ENCODE measurements at places on chromosomes 13 and 19.

GRCh38 chr13:73794755-73795154 is 339.4 kb downstream of the KLF12 start:
- no peak overlapping the region for H3K4me3 ChIP-seq
- no peaks in the 10 kb centered on the region for H3K36me3 ChIP-seq
- no peaks in the 10 kb centered on the region for H3K27me3 ChIP-seq

GRCh38 chr19:1082165-1082927 is 12.8 kb downstream of the POLR2E start:
- peaks cover 15% of the 10 kb centered on the region for H3K36me3 ChIP-seq
- peaks cover 5% of the 10 kb centered on the region for H3K27me3 ChIP-seq
- peak overlapping the region; percentile 69 for H3K27ac ChIP-seq
- H3K4me1 ChIP-seq: peaks cover 21% of the 10 kb centered on the region
- peak overlapping the region; percentile 50 for H3K4me3 ChIP-seq

- H3K4me3 ChIP-seq: no peak overlapping the region
- H3K27me3 ChIP-seq: no peaks in the 10 kb centered on the region
- H3K4me1 ChIP-seq: peaks cover 5% of the 10 kb centered on the region
- no peaks in the 10 kb centered on the region for H3K36me3 ChIP-seq
- no peak for DNase-seq
- no peak overlapping the region for H3K27ac ChIP-seq
Observed at GRCh38 chr19:13606156-13606555, 99.9 kb upstream of the CACNA1A start.

- H3K4me3 ChIP-seq: no peak overlapping the region
- DNase-seq: no peak
- peaks cover 6% of the 10 kb centered on the region for H3K27me3 ChIP-seq
- H3K27ac ChIP-seq: no peak overlapping the region
- no peaks in the 10 kb centered on the region for H3K36me3 ChIP-seq
- no peaks in the 10 kb centered on the region for H3K4me1 ChIP-seq
Observed at GRCh38 chr19:15812060-15812722, 3.3 kb downstream of the OR10H1 start.

DNA sequence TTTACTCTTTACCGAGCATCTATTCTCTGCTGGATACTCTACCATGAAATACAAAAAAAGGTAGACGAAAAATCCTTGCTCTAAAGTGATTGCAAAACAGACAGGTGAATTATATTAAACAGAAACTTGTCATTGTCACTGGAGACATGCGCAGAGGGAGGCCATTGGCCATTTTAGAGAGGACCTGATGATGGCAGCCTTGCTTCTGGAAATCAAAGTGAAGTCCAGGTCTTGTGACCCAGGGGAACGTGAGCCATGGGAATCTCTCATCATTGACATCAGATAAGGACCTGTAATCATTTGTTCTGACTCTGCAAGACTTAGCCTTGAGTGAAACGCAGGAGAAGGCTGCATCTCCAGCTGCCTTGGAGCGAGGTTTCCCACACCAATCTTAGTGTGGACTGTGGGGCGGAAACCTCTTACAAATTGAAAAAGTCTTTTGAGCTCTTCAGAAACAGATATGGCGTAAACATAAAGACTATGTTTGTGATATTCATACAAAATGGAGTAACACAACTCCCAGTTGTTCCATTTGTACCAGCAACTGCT is 16.8 kb upstream of the SLC46A3 start:
- DNase-seq: no peak
- peak overlapping the region; percentile 11 for H3K27ac ChIP-seq
- H3K4me1 ChIP-seq: no peaks in the 10 kb centered on the region

DNA sequence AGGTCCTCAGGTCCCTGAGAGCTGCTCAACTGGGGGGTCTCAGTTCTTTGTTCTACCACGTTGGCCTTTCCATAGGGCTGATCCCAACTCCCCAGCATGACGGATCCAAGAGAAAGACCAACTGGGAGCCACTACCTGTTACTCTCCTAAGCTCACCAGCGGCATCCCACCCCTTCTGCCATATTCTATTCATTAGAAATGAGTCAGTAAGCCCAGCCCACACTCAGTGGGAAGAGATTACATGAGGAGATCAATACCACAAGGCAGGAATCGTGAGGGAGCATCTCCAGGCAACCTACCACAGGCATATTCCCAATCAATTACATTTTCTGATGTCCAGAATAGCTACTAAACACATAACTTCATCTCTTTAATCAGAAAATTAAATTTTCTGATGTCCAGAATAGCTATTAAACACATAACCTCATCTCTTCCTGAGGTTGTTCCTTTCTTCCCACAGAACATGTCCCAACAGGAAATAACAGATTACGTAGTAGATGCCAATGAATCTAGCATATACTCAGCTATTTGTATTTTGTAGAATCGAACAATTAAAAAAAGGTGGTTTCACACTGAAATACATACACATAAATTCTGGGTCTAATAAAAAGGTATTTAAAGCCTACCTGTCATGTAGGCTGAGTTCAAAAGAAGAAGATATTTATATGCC is 708.1 kb upstream of the ARGLU1 start:
- H3K27me3 ChIP-seq: no peaks in the 10 kb centered on the region
- DNase-seq: no peak
- H3K4me1 ChIP-seq: no peaks in the 10 kb centered on the region

DNA sequence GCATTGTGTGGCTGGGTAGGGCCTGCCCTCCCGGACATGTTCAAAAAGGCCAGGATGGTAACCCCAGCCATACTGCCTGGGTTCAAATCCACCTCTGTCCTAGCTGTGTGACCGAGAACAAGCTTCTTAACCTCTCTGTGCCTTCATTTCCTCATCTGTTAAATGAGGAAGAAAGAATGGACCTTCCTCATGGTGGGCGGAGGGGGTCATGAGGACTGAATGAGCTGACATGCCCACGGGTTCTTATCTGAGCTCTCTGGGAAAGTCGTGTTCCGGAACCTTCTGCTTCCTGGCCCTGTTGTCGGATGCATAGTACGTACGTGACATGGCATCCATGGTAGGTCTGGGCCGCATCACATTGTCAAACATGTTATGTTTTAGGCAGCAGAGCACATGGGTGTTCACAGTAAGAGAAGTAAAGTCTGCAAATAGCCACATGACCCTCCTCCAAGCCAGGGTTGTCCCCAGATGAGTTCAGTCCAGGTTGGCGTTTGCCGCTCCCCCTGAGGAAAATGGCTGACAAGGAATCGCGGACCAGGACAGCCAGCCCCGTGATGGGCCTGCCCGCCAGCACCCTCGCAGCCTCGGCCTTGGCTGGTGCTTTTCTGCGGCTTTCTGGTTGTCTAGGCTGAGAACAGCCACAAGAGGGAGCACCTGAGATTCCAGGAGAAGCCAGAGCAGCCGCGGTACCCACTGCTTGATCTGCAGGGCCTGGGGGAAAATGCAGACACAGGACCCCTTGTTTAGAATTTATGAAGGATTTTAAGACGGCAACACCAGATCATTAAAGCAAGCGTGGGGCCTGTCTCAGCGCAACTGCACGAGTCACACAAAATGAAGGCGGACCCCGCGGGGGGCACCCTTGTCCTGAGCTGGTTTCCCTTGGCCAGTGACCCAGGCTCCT is 2.4 kb upstream of the NTN5 start:
- no peak overlapping the region for H3K27ac ChIP-seq
- no peaks in the 10 kb centered on the region for H3K27me3 ChIP-seq
- peak; percentile 85 for DNase-seq
- H3K4me3 ChIP-seq: no peak overlapping the region
- peaks cover 45% of the 10 kb centered on the region for H3K4me1 ChIP-seq

DNA sequence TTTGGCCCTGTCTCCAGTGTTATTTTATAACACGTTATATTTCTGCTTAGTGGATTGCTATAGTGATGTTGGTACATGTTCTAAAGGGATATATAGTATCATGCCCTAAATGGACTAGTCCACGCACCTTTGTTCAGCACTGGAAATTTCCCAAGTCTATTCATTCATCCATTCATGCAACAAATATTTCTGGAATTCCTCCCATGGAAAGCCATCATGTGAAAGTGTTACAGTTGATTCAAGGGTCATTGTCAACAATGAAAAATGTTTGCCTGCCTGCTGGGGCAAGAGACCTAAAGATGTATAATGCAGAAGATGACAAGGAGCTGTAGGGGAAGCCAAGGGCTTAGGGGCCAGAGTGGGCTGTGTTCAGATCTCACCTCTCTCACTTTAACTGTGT is 10.8 kb upstream of the HSPH1 start:
- H3K27me3 ChIP-seq: no peaks in the 10 kb centered on the region
- H3K4me1 ChIP-seq: no peaks in the 10 kb centered on the region

GRCh38 chr13:63501702-63502101 is 2086.1 kb upstream of the PCDH20 start:
- no peaks in the 10 kb centered on the region for H3K36me3 ChIP-seq
- H3K27ac ChIP-seq: no peak overlapping the region
- no peaks in the 10 kb centered on the region for H3K27me3 ChIP-seq
- no peak for DNase-seq

GRCh38 chr13:48573213-48574007 is 40.5 kb upstream of the RCBTB2 start:
- no peaks in the 10 kb centered on the region for H3K27me3 ChIP-seq
- no peaks in the 10 kb centered on the region for H3K36me3 ChIP-seq
- H3K27ac ChIP-seq: no peak overlapping the region
- DNase-seq: no peak
- H3K4me3 ChIP-seq: no peak overlapping the region
- no peaks in the 10 kb centered on the region for H3K4me1 ChIP-seq

DNA sequence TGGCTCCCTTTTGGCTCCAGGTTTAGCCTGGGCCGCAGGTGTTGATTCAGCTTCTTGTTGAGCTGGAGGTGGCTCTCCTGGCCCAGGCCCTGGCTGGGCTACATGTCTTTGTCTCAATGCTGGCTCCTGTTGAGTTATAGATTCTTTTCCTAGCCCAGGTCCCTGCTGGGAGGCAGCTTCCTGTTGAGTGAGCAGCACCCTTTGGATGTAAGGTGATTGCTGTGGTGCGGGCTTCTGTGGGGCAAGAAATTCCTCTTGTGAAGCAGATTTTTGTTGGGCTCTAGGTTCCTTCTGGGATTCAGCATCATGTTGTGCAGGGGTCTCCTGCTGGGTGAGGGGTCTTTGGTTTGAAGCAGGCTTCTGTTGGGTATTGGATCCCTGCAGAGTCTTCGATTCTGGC is 545 bp downstream of the LIPE start:
- no peak overlapping the region for H3K27ac ChIP-seq
- H3K4me3 ChIP-seq: no peak overlapping the region

GRCh38 chr13:100365680-100366079 is 222.9 kb downstream of the GGACT start:
- no peak overlapping the region for H3K27ac ChIP-seq
- no peak for DNase-seq
- no peaks in the 10 kb centered on the region for H3K36me3 ChIP-seq
- H3K4me3 ChIP-seq: no peak overlapping the region
- H3K4me1 ChIP-seq: no peaks in the 10 kb centered on the region

- H3K27ac ChIP-seq: peak overlapping the region; percentile 1
- H3K27me3 ChIP-seq: no peaks in the 10 kb centered on the region
- H3K4me1 ChIP-seq: no peaks in the 10 kb centered on the region
- no peak overlapping the region for H3K4me3 ChIP-seq
Observed at GRCh38 chr13:40961214-40961613, 57.9 kb downstream of the ELF1 start.

GRCh38 chr13:57734306-57734705 is 102.8 kb downstream of the PCDH17 start:
- H3K4me3 ChIP-seq: no peak overlapping the region
- no peaks in the 10 kb centered on the region for H3K4me1 ChIP-seq
- no peaks in the 10 kb centered on the region for H3K36me3 ChIP-seq

- DNase-seq: no peak
- no peaks in the 10 kb centered on the region for H3K27me3 ChIP-seq
- peaks cover 16% of the 10 kb centered on the region for H3K4me1 ChIP-seq
- no peak overlapping the region for H3K4me3 ChIP-seq
Observed at GRCh38 chr19:47258895-47259555, 2.7 kb downstream of the CCDC9 start.

DNA sequence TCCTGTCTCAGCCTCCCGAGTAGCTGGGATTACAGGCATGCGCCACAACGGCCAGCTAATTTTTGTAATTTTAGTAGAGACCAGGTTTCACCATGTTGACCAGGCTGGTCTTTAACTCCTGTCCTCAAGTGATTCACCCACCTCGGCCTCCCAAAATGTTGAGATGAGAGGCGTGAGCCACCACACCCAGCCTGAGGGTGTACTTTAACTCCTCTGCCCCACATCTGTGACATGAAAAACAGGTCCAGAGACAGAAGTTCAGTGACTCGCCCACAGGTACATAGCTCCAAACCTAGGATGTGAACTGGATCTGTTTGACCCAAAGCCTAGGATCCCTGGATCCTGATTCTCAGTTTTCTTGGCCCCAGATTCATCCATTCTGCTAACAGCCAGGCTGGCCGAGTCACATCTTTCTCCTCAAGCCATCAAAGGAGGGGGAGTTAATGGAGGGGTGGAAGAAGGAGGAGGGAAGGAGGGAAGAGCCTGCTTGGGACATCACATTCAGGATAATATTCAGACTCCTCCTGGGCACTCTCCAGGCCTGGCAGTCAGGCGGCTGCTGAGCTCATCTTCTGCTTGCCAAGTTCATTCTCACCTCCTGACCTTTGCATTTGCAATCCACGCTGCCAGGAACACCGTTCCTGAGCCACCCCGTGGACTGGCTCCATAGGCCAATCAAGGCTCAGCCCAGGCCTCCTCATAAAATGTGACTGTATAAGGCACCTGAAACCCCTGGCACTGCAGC is 3.1 kb downstream of the SPC24 start:
- H3K36me3 ChIP-seq: no peaks in the 10 kb centered on the region
- no peaks in the 10 kb centered on the region for H3K27me3 ChIP-seq
- no peak overlapping the region for H3K4me3 ChIP-seq
- H3K27ac ChIP-seq: peak overlapping the region; percentile 17
- DNase-seq: no peak

- no peak for DNase-seq
- H3K27ac ChIP-seq: peak overlapping the region; percentile 60
- H3K27me3 ChIP-seq: no peaks in the 10 kb centered on the region
- H3K4me1 ChIP-seq: peaks cover 25% of the 10 kb centered on the region
- no peaks in the 10 kb centered on the region for H3K36me3 ChIP-seq
Observed at GRCh38 chr13:112984501-112984900, 15.5 kb downstream of the MCF2L start.

Measured in large intestine (tissue), 12 donors.